AG09319 (cell line): ENCODE measurements at places on chromosomes 16 and 17.

DNA sequence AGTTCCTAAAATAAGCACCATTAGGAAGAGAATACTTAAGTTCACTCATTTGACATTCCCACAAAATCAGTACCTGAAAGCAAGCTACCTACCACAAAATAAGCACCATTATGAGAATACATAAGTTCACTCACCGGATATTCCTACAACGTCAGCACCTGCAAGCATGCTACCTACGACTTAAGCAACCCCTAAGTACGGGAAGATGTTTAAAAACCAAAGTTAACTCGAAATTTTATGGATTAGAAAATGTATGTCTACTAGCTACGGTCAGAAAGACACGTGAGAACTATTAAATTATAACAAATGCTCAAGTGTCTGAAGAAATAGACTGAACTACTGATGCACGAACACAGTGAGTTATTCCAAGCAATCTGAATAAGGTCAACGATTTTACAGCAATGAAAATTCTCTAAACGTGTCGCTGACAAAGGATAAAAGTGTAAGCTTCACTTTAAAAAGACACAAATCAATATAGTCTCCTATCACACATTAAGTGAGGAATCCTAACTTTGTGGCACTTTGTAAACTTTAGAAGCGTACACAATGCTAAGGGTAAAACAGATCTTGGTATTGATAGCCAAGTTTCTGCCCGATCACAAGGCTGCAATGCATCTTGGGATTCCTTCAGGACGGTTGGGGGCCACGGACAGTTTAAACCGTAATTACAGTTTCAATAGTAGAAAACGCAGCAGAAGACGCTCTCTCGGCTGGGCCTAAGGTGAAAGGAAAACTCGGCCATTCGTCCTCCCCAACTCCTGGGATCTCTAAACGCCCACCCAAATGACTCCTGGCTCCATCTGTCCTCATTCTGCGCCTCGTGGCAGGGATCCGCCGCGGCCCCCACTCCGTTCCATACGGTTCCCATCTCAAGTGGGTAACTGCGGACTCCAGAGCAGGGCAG is 1.3 kb downstream of the GSPT1 start:
- no peak for DNase-seq

DNA sequence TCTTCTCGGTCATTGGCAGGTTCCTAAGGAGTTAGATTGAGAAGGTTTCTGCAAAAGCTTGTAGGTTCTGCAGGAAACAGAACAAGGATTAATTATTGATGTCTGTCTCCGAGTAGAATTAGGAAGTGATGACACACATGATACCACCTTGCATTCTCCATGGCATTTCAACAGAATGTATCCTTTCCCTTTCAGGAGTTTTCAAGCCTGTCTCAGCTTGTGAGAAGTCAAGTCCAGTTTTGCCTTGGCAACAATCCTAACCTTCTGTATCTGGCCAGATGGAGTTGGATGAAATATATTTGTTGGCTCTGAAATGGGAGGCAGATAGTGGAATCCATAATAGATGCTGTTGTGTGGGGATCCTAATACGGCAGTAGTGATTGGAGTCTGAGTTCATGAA is 235.5 kb downstream of the SHISA9 start:
- DNase-seq: no peak

DNA sequence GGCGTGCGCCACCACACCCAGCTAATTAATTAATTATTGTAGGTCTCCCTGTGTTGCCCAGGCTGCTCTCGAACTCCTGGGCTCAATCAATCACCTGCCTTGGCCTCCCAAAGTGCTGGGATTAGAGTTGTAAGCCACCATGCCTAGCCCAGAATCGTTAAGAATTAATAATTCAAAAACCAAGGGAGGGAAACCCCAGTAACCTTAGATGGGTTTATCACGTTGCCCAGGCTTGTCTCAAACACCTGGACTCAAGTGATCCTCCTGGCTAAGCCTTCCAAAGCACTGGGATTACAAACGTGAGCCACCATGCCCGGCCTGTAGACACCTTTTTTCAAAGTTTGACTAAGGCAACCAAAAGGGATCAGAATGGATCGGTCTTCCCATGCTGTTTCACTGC is 21.6 kb downstream of the CD300LF start:
- no peak for DNase-seq

DNA sequence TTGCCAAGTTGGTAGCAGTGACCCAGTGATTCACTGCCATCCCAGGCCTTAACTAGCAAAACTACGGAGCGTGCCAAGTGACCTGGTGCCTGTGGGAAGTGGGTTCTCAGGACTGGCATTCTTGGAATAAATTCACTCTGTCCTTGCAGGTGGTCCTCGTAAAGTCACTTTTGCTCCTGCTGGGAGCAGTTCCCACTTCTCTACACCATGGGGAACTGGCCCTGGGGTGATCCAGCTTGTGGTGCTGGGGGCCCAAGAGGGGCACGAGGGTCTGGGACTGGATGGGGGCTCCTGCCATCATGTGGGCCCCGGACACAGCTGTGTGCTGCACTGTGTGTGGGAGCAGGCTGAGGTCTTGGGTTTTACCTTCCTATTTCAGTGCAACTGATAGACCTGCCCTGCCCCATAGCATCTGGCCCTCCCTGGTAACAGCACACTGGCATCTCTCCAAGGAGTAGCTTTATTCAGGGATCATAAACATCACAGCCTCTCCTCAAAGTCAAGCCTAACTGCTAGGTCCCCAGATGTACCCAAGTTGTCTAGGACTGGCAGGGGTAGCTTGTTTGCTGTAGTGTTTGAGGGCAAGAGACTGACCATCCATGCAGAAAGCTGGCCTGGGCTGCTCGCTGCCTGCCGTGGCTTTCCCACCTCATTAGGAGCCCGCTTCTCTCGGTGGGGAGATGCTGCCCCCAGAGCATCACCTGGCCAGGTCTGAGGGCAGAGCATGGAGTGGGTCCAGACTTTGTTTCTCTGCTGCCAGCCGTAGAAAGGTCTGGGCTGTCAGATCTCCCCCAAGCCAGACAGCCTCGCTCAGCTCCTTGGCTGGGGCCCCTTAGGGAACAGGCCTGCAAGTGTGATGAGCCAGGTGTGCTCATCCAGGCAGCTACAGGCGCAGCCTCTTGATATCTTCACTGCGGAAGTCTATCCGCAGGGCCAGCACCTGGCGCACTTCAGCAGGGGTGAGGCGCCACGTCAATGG is 26.0 kb downstream of the FCSK start:
- DNase-seq: no peak

- peak; percentile 70 for DNase-seq
These were observed 578 bp downstream of the CCDC102A start for GRCh38 chr16:57535680-57536305.

DNA sequence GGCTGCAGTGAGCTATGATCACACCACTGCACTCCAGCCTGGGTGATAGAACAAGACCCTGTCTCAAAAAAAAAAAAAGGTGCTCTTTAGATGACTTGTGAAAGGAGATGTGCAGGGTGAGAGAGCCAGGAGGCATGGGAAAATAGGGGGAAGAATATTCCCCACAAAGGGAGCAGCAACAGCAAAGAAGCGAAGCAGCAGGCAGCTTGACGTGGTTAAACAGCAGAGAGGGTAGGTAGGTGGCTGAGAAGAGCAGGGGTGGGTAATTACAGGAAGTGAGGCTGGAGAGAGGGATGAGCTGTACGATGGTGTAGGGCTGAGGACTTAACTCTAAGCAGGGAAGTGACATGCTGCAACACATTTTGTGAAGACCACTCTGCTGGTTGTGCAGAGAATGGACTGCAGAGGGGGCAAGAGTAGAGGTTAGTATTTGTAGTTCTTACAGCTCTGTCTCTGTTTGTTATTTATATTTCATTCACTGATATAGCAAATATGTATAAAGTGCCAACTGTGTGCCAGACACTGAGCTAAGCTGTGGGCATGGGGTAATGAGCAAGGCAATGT is 1.6 kb downstream of the HEATR3 start:
- DNase-seq: peak; percentile 34

DNA sequence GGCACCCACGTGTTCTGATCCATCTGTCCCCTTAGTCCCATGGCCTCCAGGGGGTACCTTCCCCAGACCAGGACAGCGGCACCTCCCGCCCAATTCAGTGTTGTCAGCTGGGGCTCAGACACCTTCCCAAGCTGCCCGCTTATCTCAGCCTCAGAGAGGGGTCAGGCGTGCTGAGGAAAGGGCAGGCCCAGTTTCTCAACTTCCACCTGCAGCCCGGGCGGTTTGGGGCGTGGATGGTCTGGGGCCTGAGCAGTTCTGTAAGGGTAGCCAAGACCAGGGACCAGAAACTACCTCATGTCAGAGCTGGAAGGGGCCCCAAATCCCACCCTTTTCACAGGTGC is 5.1 kb downstream of the PLCD3 start:
- no peak for DNase-seq

DNA sequence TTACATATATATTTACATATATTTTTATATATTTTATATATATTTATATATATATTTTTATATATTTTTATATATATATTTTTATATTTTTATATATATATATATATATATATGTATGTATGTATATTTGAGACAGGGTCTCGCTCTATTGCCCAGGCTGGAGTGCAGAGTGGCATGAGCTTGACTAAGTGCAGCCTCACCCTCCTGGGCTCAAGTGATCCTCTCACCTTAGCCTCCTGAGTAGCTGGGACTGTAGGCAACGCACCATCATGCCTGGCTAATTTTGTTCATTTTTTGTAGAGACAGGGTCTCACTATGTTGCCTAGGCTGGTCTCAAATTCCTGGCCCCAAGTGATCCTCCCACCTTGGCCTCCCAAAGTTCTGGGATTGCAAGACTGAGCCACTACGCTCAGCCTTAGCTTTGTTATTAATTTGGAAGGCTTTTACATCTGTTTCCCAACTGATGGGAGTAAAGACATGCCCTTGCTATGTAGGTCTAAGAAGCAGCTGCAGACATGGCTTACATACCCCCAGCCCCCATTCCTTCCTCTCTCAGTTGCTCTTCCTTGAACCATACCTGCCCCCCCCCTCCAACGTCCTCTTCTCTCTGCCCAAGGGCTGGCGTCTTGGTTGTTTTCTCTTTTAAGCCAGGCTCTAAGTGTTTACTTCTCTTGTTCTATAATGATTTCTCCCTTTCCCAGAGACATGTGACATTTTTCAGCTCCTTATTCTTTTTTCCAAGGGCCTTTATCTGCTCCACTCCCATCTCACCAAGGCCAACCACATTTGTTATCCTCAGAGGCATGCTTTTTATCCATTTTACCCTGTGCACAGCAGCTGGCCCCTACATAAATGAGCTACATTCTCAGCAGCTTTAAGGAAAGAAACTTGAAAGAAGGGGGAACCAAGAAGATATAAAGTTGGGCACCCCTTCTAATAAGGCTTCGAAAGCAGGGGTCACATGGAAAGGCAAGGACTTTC is 64.2 kb upstream of the ATF7IP2 start:
- DNase-seq: no peak

GRCh38 chr16:49594153-49594552 is 220.5 kb downstream of the C16orf78 start:
- DNase-seq: no peak

GRCh38 chr16:51577621-51578303 is 426.7 kb upstream of the SALL1 start:
- DNase-seq: no peak

- no peak for DNase-seq
These were observed 34.1 kb downstream of the TK2 start for GRCh38 chr16:66515596-66516508.

GRCh38 chr16:57764341-57765159 is 29.0 kb downstream of the KATNB1 start:
- peak; percentile 22 for DNase-seq

DNA sequence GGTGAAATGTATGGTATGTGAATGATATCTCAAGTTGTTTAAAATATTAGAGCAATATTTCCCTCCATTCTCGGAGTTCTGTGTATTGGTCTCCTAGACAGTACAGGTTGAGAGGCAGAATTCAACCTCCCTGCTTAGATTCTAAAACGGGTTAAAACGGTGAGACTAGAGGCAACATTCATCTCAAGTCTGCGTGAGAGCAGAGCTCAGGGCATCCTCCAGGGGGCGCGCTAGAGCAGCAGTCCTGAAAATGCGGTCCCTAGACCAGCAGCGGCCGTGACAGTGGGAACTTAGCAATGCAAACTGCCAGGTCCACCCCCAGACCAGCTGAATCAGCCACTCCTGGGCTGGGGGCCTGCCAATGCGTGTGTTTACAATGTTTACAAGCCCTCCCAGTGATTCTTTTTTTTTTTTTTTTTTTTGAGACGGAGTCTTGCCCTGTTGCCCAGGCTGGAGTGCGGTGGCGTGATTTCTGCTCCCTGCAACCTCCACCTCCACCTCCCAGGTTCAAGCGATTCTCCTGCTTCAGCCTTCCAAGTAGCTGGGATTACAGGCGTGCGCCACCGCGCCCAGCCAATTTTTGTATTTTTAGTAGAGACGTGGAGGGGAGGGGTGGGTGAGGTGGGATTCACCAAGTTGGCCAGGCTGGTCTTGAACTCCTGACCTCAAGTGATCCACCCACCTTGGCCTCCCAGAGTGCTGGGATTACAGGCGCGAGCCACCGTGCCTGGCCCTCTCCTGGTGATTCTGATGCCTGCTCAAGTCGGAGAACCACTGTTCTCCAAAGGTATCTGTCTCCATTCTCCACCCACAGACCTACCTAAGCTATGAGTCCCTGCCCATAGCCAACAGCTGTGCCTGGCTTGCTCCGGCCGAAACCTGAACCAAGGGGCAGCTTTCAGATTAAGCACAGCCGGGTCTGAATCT is 24.2 kb downstream of the KLHL36 start:
- DNase-seq: peak; percentile 37

DNA sequence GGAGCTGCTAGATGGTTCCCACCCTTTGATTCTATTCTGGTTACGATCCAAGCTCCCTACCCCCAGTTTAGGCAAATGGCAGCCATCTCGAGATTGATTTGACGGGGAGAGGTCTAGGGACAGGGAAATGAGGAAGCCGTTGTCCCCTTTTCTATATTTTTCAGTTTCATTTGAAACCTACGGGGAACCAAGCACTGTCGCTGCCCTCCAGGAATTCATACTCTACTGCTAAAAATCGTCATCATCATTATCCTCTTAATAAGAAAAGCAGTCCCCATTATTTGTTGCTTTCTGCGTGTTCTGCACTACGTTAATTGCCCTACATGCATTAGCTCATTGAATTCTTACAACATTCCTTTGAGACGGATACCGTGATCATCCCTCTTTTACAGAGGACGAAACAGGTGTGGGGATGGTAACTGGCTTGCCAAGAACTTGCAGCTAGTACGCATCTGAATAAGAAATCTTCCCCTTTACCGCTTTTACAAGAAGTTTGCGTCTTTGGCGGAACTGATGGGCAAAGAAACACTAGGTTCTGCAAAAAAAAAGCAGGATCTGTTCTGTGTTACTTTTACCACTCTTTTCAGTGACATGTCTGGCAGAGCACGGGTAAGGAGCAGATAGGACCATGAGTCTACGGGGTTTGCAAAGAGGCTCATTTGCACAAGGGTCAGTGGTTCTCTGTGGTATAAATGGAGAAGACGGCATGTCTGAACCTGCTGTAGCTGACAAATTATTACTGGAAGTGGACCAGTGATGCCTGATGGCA is 1.1 kb downstream of the CCP110 start:
- no peak for DNase-seq
